ENCODE measurements at places on chromosomes 4 and X.
A peak's percentile ranks its signal among the peaks of the same experiment; 100 is the strongest.

DNA sequence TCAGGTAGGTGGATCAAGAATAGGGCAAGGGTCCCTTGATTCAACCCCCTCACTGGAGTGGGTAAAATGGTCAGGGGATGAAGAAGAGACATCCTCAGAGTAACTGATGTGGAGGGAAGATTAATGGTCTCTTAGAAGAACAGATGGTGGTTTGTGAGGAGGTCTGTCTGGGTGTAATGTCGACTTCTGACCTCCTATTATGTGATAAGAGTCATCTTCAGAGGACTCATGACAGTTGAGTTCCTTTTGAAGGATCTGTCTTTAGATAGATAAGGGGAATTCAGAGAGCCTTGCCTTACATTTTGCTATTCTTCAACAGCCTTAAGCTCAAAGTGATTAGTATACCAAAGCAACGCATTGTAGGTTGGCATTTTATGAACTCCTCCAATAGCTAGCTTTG, 27.1 kb upstream of the MAGEA8 start:
- ATAC-seq, result no peak

- no peak for ATAC-seq
These were observed 91.0 kb upstream of the PJA1 start for GRCh38 chrX:69256291-69256565.

DNA sequence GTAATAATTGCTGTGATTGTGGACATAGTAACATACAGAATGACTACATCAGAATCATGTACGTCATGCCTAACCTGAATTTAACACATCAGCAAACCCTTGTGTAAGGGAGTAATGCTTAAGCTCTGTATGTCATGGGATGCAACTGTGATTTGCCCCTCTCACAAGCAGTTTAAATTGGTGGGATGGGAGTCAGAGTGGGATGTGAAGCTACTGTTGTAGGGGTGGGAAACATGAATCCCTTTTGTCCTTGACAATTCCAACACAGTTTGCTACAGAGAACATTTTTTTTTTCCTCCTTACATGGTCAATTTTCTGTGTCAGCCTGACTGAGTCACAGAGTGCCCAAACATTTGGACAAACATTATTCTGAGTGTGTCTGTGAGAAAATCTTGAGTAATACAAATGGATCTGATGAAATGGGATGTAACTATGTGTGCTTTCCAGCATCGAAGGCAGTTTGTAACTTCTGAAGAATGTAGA, 392.8 kb downstream of the GPM6A start:
- ATAC-seq, result no peak

GRCh38 chr4:89064848-89065247, 7.9 kb upstream of the FAM13A start:
- ATAC-seq, result no peak

- ATAC-seq, result no peak
These were observed 33.6 kb upstream of the JADE1 start for GRCh38 chr4:128775916-128776315.

DNA sequence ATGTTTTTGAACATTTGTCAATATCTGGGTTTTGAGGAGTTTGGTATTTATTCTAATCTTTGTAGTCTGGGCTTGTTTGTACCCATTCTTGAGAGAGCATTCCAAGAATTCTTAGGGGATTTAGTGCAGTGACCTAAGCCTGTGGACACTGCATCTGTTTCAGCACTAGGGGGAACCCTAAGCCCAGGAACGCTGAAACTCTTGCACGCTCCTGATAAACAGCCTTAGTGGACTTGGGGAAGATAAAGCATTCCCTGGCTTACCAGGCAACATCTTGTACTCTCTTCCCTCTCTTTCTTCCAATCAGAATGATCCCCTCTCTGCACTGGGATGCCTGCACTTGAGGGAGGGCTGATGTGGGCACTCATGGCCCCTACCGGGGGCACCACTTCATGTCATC, 654.9 kb upstream of the HTR2C start:
- ATAC-seq, result no peak

DNA sequence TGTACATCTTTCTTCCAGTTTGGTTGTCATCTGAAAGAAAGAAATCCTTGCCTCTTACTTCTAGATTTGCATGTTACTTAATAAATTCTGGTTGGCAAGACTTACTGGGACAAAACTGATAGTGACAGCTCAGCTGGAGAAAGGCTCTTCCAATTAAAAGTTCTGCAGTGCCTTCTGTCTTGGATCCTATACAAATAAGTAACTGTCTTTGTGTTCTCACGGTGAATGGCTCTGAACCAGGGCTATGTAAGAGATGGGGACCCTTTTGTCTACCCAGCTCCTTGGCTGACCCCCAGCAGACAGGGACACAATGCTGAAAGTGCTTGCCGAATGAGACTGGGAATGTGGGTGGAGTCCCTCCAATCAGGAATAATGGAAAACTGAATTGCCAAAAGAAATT, 89.5 kb downstream of the AASDH start:
- ATAC-seq, result no peak

DNA sequence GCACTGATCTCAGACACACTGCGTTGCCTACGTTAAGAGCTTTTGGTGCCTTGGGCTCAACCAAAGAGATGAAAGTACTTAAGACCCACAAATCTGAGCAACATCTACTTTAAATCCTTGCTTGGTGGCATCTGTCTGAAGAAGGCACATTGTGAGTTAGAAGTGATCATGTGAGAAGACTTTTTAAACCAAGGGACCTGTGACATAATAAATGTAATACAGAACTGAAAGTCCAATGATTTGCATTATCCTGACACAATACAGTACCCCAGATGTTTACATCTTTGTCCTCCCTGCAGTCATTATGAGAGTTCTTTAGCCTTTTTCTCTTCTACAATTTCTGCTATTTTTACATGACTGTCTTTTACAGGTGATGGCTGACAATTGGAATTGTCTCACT, 96.7 kb upstream of the FTHL17 start:
- ATAC-seq, result no peak

DNA sequence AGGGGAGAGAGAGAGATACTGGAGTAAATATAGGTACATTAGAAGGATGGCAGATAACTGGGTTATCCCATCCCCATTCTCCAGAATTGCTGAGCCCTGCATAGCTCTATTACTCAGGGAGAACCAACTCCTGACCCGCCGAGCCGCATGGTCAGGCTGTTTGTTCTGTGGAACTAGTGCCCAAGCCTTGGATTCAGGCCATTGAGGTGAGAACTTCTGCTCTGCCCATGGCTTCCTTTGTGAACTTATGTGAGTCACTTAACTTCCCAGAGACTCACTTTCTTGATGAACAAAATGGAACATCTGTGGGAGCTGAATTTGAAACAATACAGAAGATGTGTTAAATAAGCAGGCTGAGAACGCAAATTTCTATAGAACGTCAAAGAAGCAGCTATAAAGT, 54.2 kb downstream of the SPATA18 start:
- ATAC-seq, result no peak

GRCh38 chr4:2761035-2761923, 5.1 kb upstream of the TNIP2 start:
- ATAC-seq, result peak; percentile 32

- ATAC-seq, result no peak
These were observed 2576.8 kb downstream of the PCDH7 start for GRCh38 chr4:33296876-33297455.
